ENCODE measurements at places on chromosomes 2 and 18. TPM values are rescaled to one million over a fixed set of nuclear protein-coding genes. Genes with fewer than 3 reads are reported as not detected.

STON1 gene
- total RNA-seq = 2.2 TPM

SFT2D3 gene
- total RNA-seq = 8.7 TPM

POU3F3 gene
- not detected for total RNA-seq

ID2 gene
- 64.1 TPM for total RNA-seq

FN1 gene
- total RNA-seq = 453 TPM

RBM45 gene
- 19.1 TPM for total RNA-seq

C18orf54 gene
- total RNA-seq = 1.7 TPM

CFC1B gene
- total RNA-seq = not detected

IL36G gene
- not detected for total RNA-seq

CYP1B1 gene
- total RNA-seq = 21.1 TPM

CDK15 gene
- total RNA-seq = 6.5 TPM

FAM110C gene
- not detected for total RNA-seq

CTIF gene
- 10.2 TPM for total RNA-seq

RESP18 gene
- total RNA-seq = not detected

EVA1A gene
- total RNA-seq = 48.6 TPM

PDCD1 gene
- not detected for total RNA-seq

SOX11 gene
- 2.8 TPM for total RNA-seq

SOWAHC gene
- 15.2 TPM for total RNA-seq

MFF gene
- 256 TPM for total RNA-seq

GPBAR1 gene
- total RNA-seq = not detected

ANKRD30BL gene
- not detected for total RNA-seq

Data from MG63 (cell line).